WTC11 (cell line): ENCODE measurements at places on chromosomes 7 and 10. TPM values are rescaled to one million over a fixed set of nuclear protein-coding genes. Genes with fewer than 3 reads are reported as not detected.

Gene PLAC9
- total RNA-seq = 4.6 to 7.3 TPM (median 6.6 TPM) in 3 replicates

Gene NOS3
- 5.7 to 7.0 TPM (median 6.6 TPM) in 3 replicates for total RNA-seq

Gene WNT8B
- total RNA-seq = 0.68 to 1.1 TPM (median 0.85 TPM) in 3 replicates

Gene CAV2
- total RNA-seq = 1.9 to 4.3 TPM (median 2.4 TPM) in 3 replicates

Gene PSPH
- 43.7 to 49.3 TPM (median 49.2 TPM) in 3 replicates for total RNA-seq

Gene NUTM2E
- 0.07 to 0.25 TPM (median 0.15 TPM) in 3 replicates for total RNA-seq

Gene CALHM3
- total RNA-seq = 0.13 to 0.18 TPM (median 0.16 TPM) in 3 replicates

Gene OR6V1
- not detected in 3 replicates for total RNA-seq

DNA sequence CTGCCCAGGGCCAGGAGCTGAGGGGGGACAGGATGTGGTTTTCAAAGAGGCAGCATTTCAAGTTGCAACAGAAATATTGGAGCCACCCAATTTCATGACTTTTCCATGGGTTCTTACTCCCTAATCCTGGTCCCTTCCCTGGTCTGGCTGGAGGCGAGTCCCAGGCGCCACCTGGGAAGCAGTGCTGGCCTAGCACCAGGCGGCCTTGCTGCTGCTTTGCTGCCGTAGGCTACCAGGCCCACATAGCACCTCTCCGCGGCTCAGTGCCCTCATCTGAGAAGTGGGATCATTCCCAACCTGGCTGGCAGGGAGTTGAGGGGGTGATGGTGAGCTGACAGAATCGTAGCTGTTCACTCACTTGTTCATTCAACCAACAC lies 33.7 kb downstream of the ZMIZ1 start:
- no peak for DNase-seq

DNA sequence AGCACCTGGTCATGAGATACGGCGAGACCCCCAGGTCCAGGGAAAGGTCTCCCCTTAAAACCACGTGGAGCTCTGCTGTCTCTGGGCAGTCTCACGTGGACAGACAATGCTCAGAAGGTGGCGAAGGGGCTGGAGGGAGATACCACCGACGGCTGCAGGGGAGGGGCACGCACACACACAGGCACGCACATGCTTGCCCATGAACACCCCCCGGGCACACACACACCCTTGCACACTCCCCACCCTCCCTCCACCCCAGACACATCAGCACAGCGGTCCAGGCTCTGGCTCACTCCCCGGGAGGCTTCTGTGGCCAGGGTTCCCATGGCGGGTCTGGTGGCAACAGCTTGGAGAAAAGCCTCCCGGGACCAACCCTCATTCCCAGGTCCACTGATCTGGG lies 52.4 kb upstream of the TNRC18 start:
- no peak for DNase-seq

DNA sequence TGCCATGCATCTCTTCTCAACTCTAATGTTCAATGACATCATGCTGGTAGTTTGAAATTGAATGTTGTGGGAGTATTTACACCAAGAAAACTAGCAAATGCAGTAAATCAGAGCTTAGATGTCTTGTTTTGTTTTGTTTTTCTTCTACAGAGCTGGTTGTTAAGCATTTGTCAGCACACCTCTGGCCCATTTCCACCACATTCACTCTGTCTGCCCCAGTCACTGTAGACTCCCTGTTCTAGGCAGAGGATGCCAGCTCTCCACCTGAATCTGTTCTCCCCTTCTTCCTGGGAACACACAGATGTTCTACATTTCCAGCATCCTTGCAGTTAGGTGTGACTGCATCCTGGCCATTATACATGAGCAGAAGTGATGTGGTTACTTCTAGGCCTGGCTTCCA lies 4.1 kb upstream of the ARHGAP22 start:
- DNase-seq = no peak

GRCh38 chr7:102434039-102434486 lies 688 bp downstream of the ORAI2 start:
- no peak for DNase-seq

- DNase-seq = no peak
Observed at GRCh38 chr10:117260084-117260483, 19.2 kb downstream of the SLC18A2 start.

- DNase-seq = no peak
Observed at GRCh38 chr10:53358536-53358935, 586.0 kb upstream of the MBL2 start.

DNA sequence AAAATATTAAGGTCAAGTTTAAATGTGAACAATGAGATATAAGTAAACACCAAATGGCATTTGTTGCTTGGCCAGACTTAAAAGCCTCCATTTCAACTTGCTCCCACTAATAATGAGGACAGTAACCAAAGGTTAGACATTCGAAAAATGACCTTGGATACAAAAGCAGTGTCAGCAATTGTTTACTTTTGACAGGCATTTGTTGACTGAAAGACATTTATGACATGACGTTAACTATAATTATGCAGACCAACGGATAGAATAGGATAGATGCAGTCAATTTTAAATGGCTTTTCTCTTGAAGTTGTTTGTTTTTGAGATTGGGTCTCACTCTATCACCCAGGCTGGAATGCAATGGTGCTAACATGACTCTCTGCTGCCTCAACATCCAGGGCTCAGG lies 6.3 kb upstream of the WNT16 start:
- no peak for DNase-seq

GRCh38 chr10:100265821-100266485 lies 1.5 kb downstream of the CWF19L1 start:
- DNase-seq = no peak

DNA sequence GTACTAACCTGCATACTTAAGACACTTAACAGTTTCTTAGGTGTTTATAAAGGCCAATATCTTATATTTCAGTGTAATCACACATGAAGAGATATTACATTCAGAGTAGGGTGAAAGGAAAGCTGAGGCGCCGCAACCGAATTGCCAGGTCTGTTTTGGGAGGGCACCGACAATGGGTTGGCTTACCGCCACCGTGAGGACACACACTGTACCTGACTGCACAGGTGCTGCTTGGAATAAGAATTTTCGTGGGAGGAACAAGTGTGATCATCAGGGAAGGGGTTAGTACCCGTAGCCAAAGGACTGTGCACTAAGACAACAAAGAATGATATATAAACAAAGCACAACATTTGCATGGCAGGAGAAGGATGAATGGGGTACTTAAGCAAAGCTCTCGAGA lies 591.8 kb downstream of the SUGCT start:
- peak; percentile 23 for DNase-seq

DNA sequence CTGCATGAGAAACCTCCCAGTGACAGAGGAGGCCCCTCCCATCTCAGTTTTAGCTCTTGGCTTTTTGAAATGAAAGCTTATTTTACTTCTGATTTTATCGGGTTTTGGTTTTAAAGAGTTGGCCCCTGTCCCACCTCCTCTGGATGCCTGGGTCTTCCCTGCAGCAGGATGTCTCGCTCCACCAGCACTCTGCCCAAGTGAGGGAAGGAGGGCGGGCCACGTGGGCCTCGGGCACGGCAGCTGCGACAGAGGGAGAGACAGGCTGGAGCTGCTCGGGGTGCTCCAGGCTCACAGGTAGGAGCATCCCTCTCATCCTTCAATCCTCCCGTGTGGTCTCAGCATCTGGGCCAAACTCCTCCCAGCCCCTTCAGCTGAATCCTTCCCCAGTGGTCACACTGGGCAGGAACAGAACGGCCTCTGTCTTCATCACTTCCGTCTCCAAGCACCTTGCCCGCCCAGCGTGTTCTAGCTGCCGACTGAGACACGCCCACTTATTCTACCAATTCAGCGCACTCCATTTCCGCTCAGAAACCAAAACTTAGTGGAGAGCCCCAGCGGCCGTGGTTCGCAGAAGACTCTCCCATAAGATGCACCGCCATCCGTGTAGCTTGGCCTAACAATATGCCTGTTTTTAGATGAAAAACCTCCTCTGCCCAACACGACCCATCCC lies 222.9 kb downstream of the GLRX3 start:
- DNase-seq = no peak
